ENCODE measurements at places on chromosomes 4 and X.

DNA sequence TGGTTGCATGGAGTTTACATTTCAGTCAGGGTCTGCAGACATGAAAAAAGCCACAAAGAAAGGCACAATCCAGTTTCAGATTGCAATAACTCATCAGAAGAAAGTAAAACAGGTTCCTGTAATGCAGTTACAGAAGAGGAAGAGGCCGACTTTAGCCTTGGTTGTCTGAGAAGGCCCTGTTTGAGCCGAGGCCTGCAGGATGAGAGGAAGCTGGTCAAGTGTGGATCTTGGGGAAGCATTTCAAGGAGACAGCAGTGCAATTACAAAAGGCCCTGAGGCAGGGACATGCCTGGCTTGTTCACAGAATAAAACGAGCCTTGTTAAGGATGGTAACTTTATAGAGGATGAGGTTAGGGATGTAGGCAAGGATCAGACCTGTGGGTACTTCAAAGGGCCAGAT lies 62.4 kb downstream of the AFF2 start:
- DNase-seq = no peak

GRCh38 chr4:13464543-13464942 lies 19.6 kb downstream of the RAB28 start:
- no peak for DNase-seq

- DNase-seq = peak; percentile 5
Observed at GRCh38 chr4:39970671-39971640, 6.8 kb downstream of the PDS5A start.

DNA sequence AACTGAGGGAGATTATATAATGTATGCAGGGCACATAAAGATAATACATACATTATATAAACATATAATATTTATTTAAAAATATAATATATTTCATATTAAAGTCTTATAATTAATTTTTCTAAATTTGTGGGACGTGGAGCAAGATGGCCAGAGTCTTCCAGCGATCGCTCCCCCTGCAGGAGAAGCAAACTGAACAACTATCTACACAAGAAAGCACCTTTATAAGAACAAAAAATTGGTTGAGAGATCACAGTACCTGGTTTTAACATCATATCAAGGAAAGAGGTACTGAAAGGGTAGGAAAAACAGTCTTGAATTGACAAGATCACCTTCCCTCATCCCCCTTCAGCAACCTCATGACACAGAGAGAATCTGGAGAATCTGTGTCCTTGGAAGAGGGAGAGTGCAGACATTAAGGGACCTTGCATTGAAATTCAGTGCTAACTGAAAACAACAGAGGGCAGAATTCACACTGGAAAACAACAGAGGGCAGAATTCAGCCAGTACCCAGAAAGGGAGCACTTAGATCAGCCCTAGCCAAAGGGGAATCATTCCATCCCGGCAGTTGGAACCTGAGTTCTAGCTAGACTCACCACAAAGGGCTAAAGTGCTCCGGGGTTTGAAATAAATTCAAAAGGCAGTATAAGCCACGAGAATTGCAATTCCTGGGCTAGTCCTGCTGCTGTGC lies 262.5 kb upstream of the NDST3 start:
- DNase-seq = no peak

DNA sequence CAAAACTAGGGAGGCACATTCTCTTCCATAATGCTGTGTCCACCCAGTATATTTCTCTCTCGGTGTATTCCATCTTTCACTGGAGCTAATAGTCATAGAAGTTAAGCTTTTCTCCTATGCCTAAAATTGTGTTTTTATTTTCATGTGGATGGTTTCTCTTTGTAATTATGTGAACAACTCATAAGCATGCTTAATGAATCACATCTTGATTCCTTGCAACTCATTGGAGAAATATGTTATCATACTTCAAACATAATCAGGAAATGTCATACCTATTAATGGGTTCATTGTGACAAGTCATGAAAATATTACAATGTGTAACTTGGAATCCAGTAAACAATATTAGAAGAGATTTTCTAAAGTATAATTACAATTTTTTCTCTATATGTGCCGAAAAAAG lies 186.3 kb downstream of the SLC7A11 start:
- DNase-seq = no peak

DNA sequence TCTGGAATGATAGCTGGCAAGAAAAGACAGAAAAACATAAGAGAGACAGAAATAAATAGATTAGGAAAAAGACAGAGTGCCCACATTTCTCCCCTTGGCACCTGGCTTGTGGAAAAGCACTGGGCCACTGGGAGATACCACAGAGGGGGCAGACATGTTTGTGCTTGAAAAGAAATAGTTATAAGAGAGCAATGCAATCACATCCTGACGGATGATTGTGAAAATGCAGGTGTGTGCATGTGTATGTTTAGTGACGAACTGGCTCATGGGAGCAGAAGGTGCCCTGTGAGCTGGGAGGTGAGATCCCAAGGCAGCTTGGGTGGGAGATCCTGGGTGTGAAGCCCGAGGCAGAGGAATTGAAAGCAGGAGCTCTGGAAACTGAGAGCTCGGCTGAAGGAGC lies 617.9 kb downstream of the BCOR start:
- no peak for DNase-seq

DNA sequence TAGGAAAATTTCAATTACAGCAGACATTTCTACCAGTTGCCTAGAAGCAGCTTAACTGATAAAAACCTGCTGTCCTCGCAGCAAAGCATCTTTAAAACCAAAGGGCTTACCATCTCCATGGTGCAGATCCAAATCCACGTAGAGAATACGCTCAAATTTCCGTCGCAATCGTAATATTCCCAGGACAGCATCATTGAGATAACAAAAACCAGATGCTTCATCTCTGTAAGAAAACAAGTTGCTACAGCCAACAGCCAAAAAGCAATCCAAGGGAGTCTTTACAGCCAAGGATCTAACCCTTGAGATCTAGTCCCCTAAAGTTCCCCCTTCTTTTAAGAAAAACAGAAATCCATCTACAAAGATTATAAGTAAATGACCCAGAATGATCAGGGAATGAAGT lies 77.6 kb downstream of the HDAC8 start:
- no peak for DNase-seq

DNA sequence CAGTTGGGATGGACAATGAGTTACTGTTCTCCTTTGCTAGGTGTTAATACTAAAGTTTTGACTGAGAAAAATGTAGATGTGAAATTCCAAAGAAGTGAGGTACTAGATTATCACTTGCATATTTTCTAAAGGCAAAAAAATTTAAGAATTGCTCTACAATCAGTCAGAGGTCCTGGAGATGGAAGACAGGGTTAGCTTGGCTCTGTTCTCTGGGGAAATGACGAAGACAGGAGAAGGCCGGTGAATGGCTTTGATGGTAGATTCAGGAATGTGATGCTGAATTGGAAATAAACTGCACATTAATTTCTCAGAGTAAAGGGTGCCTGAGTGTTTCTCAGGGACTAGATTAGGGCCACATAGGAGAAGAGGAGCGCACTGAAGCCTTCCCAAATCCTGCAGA lies 214.0 kb upstream of the LEF1 start:
- DNase-seq = no peak

- DNase-seq = no peak
Observed at GRCh38 chr4:187586892-187587291, 408.7 kb upstream of the ZFP42 start.

DNA sequence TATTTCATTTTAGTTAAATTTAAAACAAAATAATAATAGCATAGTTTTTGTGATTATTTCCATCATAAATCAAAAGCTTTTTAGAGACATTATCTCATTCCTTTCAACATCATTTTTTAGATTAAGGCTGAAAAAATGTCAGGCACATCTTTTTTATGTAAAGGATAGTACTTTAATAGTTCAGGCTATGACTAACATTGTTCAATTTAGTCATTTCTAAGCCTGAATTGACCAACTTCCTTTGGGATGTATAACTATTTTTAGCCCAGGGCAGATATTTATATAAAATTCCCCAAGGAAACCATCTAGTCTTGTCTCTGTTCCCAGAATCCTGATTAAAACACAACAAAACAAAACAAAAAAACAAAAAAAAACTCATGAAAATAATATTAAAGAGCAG lies 145.6 kb upstream of the PCDH18 start:
- DNase-seq = no peak

GRCh38 chr4:188139671-188140070 lies 430 bp downstream of the TRIML1 start:
- DNase-seq = no peak

GRCh38 chr4:67883458-67883857 lies 344 bp downstream of the TMPRSS11D start:
- no peak for DNase-seq

DNA sequence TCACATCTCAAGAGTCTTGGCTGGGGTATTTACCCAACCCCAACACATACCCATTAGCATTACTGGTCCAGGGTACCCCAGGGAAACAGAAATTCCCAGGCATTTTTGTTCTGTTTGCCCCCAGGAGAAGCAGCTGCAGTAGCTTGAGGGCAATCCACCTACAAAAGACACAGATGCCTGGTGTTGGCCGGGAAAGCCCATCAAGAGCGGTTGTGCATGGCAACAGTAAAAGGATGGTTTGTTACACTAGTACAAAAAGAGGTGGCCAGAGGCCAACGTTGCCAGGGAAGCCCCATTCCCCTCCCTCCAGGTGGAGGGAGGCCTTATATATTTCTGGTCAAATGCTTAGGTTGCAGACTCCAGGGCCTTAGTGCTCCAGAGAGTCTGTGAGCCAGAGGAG lies 637.8 kb downstream of the BCOR start:
- no peak for DNase-seq

- no peak for DNase-seq
Observed at GRCh38 chr4:25065431-25065858, 34.7 kb upstream of the LGI2 start.

GRCh38 chr4:22071749-22072148 lies 123.2 kb upstream of the KCNIP4 start:
- DNase-seq = no peak

DNA sequence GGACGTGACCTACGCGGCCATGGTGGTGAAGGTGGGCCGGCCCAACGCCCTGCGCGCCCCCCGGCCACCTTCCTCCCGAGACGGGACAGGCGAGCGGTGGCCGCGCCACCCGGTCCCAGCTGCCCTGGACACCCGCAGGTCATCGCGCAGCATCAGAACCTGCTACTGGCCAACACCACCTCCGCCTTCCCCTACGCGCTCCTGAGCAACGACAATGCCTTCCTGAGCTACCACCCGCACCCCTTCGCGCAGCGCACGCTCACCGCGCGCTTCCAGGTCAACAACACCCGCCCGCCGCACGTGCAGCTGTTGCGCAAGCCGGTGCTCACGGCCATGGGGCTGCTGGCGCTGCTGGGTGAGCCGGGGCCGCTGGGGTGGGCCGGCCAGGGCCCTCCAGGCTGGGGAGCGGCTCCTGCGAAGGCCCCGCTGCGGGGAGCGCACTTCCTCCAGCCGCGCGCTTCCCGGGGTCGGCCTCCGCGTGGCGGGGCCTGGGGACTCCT lies 9.0 kb upstream of the SLC26A1 start:
- DNase-seq = no peak

DNA sequence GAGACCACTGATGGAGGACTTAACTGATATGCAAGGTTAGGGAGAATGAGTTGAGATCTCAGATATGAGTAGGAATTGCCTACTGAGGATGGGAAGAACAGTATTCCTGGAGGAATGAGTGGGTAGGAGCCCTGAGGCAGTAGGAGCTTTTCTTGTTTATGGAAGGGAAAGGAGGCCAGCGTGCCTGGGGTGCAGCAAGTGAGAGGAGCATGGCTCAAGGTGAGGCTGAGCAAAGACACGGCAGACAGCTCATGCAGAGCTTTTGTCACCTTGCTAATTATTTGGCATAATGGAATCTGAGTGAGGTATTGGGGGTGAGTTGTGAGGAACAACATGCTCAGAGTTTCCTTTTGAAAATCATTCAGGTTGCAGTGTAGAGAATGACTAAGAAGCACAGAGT lies 65.3 kb upstream of the IBSP start:
- no peak for DNase-seq

- DNase-seq = no peak
Observed at GRCh38 chrX:11944501-11944900, 186.5 kb downstream of the MSL3 start.

- DNase-seq = no peak
Observed at GRCh38 chrX:129600981-129601424, 53.8 kb downstream of the APLN start.

DNA sequence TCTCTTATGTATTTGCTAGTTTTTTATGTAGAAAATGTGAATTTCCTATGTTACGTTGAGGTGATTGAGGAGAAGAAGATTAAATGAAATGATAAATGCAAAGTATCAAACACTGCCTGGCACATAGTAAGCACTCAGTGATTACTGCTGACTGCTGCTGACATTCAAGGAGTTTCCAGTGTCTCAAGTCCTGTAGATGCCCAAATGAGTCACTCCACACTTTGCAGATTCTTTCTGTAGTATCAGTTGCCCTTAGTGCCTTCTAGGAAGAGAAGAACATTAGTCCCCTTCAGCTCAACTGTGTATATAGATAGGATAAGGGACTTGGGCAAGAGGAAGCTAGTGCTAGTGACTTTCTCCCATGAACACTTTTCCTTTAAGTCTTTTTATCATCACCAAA lies 240.5 kb upstream of the TEX13A start:
- DNase-seq = no peak

DNA sequence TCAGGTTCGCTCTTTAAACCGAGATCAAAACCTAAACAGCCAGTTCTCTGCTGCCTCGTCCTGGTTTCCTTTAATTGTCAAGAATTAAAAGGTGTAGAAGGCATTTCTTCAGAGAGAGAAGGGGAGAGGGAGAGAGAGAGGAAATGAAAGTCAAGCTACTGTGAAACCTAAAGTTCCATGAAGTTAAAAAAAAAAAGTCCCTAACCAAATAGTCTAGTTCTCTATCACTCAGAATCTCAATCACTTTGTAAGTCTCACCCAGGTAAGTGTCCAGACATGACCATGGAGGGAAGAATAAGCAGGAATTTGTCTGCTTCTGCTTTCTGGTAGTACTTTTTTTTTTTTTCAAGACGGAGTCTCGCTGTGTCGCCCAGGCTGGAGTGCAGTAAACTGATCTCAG lies 18.8 kb upstream of the SMIM14 start:
- DNase-seq = no peak

DNA sequence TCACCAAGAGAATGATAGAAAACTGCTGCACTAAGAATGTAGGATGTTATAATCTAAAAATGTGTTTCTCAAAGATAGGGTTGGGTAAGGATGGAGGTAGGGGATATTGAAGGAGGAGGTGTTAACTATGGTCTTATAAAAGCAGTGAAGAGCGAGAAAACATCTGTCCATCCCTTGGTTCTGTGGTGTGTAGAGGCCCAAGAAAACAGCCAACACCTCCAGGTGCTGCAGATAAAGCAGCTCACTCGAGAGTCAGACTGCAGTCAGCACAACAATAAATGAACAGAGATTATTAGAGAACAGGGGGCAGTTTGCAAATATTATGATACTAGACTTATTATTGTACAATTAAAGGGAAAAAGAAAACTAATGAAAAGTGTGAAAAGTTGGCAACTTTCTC lies 141.5 kb downstream of the CAMK2D start:
- DNase-seq = no peak

DNA sequence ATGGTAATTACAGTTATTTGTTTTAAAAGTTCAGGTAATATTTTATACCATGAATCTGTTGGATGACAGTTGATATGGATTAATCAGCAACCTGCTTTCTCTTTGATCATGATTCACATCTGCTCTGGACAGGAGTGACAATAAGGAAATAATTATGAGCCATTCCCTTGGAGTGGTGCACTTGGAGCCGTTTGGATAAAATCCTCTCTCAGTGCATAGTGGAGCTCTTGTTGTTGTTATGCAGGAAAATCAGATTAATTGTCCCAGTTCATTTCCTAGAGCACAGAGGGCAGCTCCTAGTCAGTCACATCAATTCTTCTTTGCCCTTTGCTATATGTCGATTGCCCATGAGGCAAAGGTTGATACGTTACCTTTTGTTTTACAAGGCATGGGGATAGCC lies 668.3 kb upstream of the NR3C2 start:
- DNase-seq = no peak

GRCh38 chr4:81586706-81587105 lies 115.0 kb upstream of the RASGEF1B start:
- DNase-seq = no peak
